ENCODE measurements at places on chromosomes 12 and 14.
A peak's percentile ranks its signal among the peaks of the same experiment; 100 is the strongest.

- DNase-seq: no peak
Observed at GRCh38 chr12:76201316-76201715, 116.8 kb upstream of the NAP1L1 start.

- no peak for DNase-seq
Observed at GRCh38 chr12:100875156-100875555, 80.6 kb downstream of the ANO4 start.

DNA sequence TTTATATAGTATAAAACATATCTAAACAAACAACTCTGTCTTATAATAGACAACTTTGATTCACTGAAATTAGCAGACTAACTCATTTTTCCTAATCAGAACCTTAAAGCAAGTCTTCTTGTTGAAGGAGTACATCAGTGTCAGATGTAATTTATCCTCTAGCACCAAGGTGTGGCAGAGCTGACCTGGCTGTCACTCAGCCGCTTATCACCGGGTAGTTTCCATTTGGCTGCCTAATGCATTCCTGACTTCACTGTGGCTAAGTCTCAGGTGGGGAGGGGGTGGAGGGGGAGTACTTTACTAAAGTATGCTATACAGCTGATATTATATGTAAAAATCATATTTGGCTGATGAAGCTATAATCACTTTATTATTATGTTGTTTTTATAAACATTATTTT is 339.9 kb upstream of the RGS6 start:
- DNase-seq: no peak

- no peak for DNase-seq
Observed at GRCh38 chr12:10457760-10458159, 4.6 kb upstream of the KLRC1 start.

- no peak for DNase-seq
Observed at GRCh38 chr14:55416866-55417265, 5.2 kb upstream of the ATG14 start.

GRCh38 chr14:88468406-88468805 is 82.9 kb downstream of the SPATA7 start:
- DNase-seq: no peak

GRCh38 chr14:99401621-99402284 is 78.9 kb downstream of the SETD3 start:
- no peak for DNase-seq

DNA sequence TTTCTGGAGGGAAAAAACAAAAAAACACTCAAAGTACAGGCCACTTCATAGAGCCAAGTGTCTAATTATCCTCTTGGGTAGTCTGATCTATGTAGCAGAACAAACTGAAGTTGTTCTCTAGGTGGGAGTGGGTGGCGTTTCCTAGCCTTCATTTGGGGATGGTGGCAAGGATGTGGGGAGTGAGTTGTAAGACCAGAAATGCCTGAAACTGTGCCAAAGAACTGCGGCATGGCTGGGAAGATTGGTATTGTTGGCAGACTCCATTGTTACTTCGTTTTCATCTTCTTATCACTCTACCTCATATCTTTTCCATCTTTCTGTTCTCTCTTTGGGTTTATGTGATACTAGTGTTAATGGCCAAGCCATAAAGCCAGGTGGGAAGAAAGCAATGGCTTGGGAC is 177.3 kb upstream of the DDHD1 start:
- no peak for DNase-seq

DNA sequence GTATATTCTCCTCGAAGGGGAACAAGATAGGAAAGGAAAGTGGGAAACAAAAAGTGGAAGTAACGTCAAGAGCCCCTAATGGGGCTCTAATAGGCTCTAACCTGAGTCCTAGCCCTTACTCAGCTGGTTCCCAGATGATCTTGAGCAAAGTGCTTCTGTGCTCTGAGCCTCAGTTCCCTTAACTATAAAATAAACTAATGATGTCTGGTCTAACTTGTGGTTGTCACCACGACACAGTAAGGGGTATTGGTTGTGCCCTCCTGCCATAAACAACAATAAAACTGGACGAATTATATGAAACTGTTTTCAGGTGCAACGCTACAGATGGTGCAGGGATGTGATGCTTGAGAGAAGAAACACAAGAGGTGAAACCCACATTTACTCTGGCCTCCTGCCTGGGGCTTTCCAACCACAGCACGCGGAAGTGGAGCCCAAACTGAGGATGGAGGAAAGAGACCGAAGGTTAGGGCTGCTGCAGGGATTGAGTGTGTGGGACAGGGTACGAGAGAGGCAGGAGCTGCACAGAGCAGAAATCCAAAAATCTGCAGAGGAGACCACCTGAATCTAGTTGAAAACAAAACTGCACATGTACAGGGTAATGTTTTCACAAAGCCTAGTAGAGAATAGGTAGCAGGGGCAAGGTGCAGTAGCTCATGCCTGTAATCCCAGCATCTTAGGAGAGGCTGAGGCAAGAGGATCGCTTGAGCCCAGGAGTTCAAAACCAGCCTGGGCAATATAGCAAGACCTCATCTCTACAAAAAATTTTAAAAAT is 45.6 kb upstream of the BCL2L14 start:
- DNase-seq: no peak

GRCh38 chr12:70032076-70032475 is 207.0 kb downstream of the MYRFL start:
- DNase-seq: no peak

DNA sequence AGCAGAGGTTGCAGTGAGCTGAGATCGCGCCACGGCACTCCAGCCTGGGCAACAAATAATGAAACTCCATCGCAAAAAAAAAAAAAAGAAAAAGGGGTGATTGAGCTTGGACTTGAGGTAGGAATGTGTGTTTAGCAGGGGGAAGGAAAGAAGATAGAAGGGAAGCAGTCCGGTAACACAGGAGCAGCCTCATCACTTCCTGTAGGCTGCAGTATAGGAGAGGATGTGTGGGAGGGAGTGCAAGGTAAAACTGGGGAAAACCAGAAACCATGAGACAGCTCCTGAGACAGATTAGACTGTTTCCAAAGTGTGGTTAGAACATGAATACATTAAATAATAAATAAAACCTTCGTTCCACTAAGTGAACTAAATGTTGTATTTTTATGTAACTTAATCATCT is 49.2 kb downstream of the FGD4 start:
- no peak for DNase-seq

DNA sequence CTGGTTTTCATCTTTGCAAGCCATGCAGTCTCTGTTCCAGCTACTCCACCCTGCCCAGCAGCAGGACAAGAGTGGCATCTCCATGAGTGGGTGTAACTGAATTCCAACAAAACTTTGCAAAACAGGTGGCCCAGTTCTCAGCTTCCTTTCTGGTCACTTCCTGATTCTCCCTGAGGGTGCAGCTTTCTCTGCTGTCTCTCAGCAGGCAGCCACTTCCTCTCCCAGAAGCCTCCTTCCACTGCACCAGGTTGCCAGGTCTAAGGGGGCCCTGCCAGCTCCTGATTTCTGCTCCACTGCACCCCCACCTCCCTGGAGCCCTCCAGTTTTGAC is 341.0 kb upstream of the FKBP4 start:
- DNase-seq: no peak

- DNase-seq: no peak
Observed at GRCh38 chr12:2299206-2299605, 246.4 kb downstream of the CACNA1C start.

- DNase-seq: no peak
Observed at GRCh38 chr12:89469361-89469760, 55.2 kb downstream of the GALNT4 start.

- DNase-seq: no peak
Observed at GRCh38 chr14:35220920-35221319, 71.3 kb upstream of the PSMA6 start.

DNA sequence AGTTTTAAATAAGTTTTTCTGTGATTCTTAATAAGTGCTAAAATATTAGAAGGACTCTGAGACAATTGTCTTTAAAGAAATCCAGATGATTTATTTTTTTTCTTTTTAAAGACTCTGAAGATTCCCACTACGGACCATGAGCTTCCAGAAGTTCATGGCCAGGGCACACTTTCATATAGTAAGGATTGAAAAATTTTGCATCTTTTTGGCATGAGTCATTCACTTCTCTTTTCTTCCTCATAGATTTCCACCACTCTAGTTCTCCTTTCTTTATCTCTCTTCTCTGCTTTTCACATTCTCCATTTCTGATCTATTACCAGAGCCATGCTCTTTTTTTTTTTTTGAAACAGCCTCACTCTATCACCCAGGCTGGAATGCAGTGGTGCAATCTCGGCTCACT is 385.8 kb downstream of the FLRT2 start:
- DNase-seq: no peak

- no peak for DNase-seq
Observed at GRCh38 chr12:93847517-93848474, 170.6 kb downstream of the CRADD start.

GRCh38 chr14:68916358-68916941 is 62.7 kb downstream of the ACTN1 start:
- DNase-seq: no peak

DNA sequence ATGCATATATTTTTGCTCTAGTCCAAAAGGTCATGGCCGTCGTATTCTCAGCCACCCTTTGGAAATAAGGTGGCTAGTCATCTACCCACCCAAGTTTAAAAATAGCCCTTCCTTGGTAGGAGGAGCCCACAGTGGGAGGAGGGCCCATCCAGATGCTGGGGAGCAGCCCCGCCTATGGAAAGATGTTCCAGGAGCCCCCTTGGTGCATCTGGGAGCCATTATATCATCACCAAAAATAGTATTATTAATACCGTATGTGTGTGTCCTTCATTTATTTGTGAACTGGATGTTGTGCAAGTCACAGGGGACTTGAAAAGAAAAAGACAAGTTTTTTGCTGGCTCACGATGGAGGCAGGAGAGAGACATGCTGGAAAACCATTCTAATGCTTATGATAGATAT is 34.0 kb downstream of the EMP1 start:
- no peak for DNase-seq

DNA sequence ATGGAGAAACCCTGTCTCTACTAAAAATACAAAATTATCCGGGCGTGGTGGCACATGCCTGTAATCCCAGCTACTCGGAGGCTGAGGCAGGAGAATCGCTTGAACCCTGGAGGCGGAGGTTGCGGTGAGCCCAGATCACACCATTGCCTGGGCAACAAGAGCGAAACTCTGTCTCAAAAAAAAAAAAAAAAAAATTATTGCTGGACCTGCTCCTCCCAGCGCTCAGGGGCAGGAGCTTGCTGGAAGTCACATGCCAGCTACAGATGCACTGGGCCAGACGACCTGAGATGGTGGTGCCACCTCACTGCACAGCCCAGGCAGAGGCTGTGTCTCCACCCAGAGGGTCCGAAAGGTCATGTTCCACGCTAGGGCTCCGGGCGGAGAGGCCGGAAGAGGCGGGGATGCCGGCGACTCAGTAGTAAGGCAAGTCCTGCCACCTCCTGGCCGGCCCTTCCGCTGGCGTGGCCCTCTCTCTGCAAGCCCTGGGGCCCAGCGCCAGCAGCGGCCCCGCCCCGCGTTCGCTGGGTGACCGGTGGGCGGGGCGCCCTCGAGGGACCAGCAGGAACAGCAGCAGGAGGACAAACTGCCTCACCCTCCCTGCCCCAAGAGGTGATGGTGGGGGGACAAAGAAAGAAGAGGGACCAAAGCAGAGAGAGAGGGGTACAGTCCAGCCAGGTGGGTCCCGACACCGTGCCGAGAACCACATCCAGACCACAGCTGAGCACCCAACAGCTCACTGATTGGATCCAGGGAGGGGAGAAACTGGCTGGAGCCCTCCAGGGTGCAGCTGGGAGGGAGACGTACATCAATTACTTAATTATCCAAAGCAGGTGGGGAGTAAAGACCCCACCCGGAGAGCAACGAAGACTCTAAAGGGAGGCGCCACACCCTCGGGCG is 3.6 kb upstream of the RHOF start:
- peak; percentile 83 for DNase-seq

DNA sequence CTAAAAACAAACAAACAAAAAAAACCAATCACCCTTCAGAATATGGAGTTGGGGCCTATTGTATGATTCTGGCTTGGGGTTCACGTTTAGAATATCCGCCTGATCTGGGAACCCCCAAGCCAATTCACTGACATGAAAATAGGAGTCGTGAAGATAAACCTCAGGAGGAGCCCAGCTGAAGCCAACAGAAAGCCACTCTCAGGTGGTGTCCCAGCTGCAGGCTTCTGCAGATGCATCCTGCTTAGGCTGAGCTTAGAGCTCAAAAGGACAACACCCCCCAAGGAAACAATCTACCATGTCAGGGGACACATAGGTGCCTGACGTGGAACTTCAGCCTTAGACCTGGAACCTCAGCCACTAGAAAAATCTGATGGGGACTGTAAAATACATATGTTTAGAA is 51.9 kb downstream of the SYNE3 start:
- DNase-seq: no peak

DNA sequence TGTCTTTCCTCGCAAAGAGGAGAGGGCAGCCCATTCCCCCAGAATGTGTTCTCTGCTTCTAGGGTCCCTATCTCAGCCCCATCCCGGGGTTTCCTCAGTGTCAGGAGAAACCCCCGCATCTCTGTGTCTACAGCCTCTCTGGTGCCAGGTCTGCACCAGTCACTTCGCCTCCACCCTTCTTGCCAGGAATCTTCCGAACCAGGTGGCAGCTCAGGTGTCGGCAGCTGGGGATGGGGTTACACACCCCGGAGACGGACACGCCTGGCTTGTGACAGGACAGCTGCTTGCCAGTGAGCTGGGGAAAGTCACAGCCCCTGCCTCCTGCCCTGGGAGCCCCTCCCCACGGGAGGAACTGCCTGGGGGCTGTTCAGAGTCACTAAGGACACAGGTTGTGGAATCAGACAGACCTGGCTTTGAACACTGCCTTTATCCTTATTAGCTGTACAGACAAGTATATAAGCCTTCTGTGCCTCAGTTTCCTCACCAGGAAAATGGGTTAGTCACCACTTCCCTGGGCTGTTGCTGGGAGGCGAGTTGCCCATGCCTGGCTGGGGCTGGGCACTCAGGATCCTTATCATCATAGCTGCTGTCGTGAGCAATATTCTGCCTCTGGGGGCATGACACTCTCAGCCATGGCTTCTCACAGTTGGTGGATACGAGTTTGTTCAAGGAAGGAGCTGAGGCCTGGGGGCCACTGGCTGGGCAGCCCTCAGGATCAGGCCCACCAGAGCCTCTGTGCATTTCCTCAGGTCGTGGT is 10.8 kb downstream of the HIP1R start:
- DNase-seq: no peak

DNA sequence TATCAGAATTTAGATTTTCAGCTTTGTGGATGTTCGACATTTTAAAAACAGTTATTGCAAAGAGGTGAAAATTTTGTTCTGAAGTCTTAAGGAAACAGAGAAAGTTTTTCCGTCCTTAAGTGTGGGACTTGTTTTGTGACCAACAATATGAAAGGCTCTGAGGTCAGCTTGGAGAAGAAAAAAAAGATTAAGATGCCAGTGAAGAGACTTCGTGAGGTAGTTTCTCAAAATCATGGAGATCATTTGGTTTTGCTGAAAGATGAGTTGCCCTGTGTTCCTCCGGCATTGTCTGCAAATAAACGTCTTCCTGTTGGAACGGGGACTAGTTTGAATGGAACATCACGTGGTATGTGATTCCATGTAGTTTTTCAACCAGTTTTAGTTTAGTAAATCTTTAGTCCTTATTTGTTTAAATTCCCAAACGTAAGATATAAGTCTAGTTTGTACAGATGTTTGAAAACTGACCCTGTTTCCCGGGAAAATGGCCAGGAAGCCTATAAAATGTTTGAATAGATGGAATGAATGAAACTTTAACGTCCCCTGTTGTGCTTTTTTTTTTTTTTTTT is 682 bp downstream of the KIAA0586 start:
- DNase-seq: no peak
